Suppressor macrophage treated with lipopolysaccharide for 1 hour (primary cell): ENCODE measurements at places on chromosomes 1 and 21.

- peak; percentile 43 for DNase-seq
Measured at GRCh38 chr1:167808104-167808503, 86.3 kb downstream of the MPZL1 start.

DNA sequence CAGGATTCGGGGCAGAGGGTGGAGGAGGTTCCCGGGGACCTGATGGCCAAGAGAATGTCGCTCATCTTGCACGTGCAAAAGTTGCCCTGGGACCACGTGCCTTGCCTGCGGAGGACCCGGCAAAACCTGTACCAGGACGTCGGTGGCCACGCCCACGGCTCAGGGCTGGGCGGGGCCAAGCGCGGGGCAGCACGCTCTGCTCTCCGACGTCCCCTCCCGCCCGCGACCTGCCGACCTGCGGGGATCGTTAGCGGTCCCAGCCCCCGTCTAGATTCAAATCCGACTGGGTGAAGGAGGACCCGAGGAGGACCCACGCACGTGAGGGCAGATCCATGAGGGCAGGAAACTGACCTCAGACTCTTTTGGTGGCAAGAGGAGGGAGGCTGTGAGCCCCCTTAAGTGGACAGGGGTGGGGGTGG lies at the start of gene C1orf167:
C1orf167 (plus strand) TSS at position 206 of the 419 bp plus-strand sequence. CDS start 2,208 bp downstream, outside the sequence.
- DNase-seq = peak; percentile 33

DNA sequence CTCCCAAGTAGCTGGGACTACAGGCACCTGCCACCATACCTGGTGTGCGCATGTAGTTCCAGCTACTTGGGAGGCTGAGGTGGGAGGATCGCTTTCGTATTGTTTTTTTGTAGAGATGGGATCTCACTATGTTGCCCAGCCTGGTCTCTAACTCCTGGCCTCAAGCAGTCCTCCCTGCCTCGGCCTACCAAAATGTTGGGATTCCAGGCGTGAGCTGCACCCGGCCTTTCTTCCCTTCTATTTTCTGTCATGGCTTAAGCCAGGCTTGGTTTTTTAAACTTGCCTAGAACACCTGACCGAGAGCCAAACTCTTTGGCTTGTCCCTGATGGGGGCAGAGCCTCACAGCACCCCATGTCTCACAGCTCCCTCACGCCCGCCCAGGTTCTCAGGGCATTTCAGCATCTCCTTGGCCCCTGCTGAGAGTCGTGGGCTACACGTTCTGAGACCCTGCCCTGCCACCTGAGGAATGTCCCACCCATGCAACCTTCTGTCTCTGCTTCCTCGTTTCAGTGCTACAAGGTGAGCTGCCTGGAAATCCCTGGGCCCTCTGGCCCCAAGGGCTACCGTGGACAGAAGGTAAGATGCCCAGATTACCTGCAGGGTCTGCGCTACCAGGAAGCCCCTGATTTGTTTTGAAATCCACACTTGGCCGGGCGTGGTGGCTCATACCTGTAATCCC lies 15.7 kb downstream of the COL6A2 start:
- DNase-seq = no peak

DNA sequence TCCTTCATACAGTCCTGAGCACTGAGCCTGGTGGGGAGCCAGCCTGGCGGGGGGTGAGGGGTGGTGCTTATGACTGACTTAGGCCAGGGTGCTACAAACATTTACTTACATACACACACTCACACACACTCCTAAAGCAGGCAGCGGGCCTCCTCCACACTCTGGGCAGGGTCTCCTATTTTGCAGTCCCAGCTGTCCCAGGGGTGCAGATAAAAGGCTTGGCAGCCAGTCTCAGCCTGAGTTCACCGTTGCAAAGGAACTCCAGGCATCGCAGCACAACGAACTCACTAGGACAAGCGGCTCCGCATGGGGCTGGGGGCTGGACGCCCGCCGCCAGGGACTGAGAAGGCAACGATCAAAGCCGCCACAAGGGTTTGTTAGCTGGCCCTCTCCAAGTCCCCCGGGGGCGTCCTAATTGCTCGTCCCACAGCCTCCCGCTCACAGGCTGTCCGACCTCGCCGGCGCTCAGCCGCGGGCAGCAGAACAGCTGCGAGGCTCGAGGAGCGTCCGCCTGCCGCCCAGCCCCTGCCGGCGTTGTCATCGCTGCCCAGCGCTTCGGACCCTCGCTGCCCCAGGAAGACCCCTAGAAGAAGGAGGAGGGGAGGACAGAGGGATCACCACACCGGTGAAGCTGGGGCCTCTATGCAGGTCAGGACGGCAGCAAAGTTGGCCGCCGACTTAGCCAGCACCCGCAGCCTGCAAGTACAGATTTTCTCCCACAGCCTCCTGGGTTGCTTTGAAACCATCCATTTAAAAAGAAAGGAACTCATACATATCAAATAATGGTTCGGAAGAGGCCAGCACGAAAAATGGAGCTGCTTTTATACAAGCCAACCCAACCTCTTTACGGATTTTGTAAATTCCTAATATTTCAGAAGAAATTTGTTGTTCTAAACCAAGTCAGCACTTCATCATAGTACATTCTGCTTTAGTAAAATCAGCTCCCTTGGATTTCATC lies 6.2 kb downstream of the BARHL2 start:
- DNase-seq = no peak

DNA sequence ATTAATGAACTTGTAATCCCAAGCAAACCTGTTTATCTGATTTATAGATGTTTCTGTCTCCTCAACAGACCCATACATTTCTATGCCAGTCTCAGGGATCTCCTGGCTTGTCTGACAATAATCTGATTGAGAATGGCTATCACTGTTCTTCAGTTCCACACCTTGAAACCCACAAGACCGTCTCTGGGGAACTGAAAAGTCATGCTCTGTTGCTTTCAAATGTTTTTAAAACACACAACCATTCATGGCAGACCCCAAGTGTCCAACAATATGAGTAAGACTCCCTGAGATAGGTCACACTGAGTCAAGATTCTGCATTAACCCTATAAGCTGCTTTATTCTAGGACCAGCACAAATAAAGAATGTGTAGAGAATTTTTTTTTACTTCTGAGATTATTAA lies 611.2 kb upstream of the PLXNA2 start:
- DNase-seq = no peak

GRCh38 chr1:182144646-182145030 lies 83.1 kb upstream of the ZNF648 start:
- no peak for DNase-seq

- no peak for DNase-seq
Measured at GRCh38 chr21:23963454-23963853, 1643.8 kb downstream of the MRPL39 start.

DNA sequence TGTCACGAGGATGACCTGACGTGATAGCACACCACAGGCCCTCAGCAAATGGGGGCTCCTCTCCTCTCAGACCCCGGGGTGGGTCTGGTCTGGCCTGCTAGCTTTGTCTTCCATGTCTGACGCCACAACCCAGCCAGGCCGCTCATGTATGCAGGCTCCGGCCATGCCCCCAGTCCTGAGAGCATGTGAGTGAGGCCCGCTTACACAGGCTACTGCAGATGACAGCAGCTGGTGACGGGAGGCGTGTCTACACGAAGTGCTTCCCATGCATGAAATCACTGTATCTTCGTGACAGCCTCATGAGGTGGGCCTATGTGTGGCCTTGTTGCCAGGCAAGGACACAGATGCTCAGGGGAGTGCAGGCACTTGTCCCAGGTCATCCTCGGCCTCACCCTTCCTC lies 16.4 kb downstream of the WNT4 start:
- no peak for DNase-seq

DNA sequence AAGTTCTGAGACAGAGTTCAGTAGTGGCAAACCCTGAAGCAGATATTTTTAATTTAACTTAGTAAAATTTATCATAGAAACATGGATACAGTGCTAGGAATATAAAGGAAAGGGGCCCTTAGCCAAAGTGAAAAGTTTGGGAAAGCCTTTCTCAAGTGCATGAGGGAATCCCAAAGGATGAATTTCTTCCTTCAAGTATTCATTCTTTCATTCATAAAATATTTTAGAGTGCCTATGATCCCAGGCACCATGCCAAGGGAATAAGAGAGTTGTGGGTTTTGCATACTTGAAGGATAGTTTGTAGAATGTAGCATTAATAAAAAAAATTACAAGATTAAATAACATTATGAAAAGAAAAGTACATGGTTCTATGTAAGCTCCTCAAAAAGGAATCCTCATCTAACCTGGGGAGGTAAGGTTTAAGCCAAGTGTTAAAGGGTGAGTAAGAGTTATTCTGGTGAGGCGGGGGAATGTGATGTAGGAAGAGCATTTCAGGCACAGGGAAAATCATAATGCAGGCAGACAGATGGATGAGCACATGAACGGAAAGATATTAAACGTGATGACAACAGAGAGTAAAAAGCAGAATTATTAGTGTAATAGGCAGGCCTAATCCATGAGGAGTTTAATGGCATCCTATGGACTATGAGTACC lies 40.4 kb upstream of the NTNG1 start:
- no peak for DNase-seq

DNA sequence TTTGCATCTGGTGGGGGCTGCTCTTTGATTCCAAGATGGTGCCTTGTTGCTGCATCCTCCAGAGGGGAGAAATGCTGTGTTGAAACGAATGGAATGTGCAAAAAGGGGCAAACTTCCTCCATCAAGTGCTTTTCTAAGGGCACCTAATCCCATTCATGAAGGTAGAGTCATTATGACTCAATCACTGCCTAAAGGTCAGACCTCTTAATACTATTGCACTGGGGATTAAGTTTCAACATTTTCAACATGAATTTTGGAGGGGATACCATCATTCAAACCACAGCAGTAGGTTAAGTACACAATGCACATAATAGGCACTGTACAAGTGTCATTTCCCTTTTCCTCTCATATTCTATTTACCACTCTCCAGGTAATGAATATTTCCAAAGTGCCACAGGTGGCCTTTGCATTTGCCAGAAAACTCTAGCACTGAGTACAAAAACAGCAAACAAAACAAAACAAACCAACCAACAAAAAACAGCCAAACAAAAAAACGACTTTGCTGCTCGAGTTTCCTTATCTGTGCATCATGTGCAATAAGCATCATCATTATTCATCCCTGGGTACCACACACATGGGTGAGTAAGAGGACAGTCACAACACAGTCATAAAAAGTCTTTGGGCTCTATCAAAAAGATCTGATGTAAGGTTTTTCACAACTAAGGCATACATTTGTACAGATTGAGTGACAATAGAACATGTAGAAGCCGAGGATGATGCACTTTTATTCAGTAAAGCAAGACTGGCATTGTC lies 42.5 kb downstream of the IFI44 start:
- DNase-seq = no peak

GRCh38 chr1:81802707-81803430 lies 2.1 kb downstream of the ADGRL2 start:
- no peak for DNase-seq

DNA sequence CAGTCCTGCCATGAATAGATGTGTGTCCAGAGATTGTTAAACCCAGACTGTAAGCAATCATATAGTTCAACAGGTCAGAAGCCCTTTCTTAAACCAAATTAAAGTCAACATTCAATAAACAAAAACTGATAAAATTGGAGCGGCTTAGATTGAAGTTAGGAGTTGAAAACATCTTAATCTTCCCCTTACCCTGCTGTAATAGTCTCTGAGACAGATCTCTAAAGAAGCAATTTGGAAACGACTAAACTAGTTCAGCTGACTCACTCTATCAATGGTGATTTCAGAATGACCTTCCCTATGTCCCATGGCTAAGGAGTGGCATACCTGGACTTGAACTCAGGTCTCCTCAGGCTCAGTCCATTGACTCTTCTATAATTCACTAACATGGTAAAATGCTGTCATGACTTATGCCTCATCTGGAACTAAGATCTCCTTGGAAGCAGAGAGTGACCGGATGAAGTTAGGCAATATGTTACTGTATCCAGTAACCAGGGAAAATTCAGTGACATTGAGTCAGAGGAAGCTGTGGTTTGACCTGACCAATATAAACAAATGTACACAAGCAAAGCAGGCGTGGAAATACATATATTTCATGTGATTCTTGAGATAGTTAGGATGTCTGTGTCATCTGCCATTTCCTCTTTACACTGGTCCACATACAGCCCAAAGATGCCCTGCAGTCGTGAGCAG lies 30.1 kb downstream of the SGIP1 start:
- peak; percentile 86 for DNase-seq

- DNase-seq = no peak
Measured at GRCh38 chr1:19735440-19736127, 64.1 kb downstream of the TMCO4 start.

DNA sequence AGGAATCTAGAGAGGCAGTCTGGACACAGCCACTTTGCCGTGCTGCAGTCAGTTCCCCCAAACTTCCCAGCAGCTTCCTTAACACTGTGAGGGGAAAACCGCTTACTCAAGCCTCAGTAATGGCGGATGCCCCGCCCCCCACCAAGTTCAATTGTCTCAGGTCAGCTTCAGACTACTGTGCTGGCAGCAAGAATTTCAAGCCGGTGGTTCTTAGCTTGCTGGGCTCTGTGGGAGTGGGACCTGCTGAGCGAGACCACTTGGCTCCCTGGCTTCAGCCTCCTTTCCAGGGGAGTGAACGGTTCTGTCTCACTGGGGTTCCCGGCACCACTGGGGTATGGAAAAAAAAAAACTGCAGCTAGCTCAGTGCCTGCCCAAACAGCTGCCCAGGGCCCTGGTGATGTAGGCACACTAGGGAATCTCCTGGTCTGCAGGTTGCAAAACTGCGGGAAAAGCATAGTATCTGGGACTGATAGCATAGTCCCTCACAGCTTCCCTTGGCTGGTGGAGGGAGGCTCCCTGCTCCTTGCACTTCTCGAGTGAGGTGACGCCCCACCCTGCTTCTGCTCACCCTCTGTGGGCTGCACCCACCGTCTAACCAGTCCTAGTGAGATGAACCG lies 23.7 kb upstream of the HFM1 start:
- peak; percentile 47 for DNase-seq

GRCh38 chr1:212205843-212206242 lies 79.4 kb upstream of the PPP2R5A start:
- DNase-seq = no peak

DNA sequence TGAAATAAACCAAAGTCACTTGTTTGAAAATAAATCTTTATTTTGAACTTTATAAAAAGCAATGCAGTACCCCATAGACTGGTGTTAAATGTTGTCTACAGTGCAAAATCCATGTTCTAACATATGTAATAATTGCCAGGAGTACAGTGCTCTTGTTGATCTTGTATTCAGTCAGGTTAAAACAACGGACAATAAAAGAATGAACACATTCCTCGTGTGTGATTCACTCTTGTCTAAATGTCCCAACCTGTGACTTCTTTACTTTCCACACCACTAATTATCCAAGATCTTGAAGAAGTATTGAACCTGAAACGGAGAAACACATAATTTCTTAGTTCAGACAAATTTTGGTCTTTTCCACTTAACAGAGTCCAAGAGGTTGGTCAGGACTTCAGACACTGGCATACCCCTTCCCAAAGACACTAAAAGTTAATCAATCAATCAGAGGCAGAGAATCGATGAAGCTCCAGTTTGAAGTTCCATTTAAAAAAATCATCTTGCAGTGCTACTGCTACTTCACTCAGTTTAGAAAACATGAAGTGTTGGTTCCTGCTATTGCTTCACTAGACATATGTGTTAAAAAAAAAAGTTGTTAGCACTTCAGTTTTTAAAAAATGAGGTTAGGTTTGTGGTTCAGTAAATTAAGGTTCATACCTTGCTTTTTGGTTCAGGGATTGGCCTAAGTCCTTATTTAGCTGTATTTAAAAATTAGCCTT lies 26.2 kb downstream of the ATP1B1 start:
- DNase-seq = no peak
